ENCODE measurements at places on chromosomes 12 and 14. TPM values are rescaled to one million over a fixed set of nuclear protein-coding genes. Genes with fewer than 3 reads are reported as not detected.

CSRP2 gene
- 27.5 TPM for total RNA-seq

RIN3 gene
- 20.7 TPM for total RNA-seq

TAS2R7 gene
- total RNA-seq = not detected

- H3K36me3 ChIP-seq = peaks cover 12% of the 10 kb centered on the region
- no peak for DNase-seq
- no peaks in the 10 kb centered on the region for H3K27me3 ChIP-seq
- H3K27ac ChIP-seq = peak within 1 kb of the TSS; percentile 84
- peaks cover 18% of the 10 kb centered on the region for H3K4me1 ChIP-seq
These were observed at the start of gene GPR135 for GRCh38 chr14:59465316-59466135. TSS of gene GPR135 (minus strand) at chr14:59465380. CDS start at chr14:59465226, 154 bp downstream.

DNA sequence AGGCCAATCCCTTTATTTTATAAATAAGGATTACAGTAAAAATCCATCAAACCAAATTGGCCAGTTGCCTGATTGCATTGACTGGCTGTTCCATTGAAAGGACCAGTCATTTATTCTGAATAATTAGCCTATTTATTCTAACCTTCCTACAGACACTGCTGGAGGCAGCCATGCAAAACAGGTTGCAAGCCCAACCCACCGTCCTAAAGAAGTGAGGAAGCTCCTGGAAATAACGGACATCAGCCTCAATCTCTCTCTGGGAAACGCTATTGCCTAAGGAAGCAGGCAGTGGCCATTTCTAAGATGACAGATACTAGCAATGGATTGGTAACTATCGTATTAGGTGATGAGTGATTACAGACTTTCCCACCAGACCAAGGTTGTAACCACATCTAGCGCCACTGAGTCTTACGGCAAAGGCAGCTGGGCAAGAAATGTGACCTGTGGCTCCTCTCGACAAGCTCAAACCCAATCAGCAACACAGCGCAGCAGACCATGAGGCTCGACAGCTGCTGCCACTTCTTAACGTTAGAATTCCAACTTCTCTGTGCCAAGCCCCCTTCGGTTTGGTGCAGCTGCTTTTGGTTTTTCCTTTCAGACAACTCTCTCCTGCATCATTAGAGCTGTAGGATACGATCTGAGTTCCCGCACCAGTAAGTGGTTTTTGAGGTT lies 134.2 kb downstream of the KCNK10 start:
- peaks cover 10% of the 10 kb centered on the region for H3K4me1 ChIP-seq
- H3K27ac ChIP-seq = no peak overlapping the region
- DNase-seq = no peak
- H3K36me3 ChIP-seq = no peaks in the 10 kb centered on the region
- peaks cover 12% of the 10 kb centered on the region for H3K27me3 ChIP-seq
- peak overlapping the region; percentile 77 for H3K4me3 ChIP-seq

DNA sequence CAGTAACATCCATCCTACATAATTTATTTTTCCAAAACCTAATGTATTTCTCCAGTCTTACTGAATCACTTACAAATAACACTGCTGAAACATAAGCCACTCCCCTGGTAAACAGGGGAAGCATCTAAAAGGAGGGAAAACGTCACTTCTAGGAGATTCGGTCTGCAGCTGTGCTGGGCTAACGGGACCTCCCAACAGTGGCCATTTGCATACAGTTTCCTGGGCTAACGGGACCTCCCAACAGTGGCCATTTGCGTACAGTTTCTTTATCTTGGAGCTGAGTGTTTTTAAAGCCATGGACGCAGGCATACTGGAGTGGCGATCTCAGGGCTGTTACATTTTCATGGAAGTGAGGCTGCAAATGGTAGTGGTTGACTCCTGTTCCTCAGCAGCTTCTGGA lies 242.9 kb downstream of the TMEM132D start:
- no peak overlapping the region for H3K27ac ChIP-seq
- no peaks in the 10 kb centered on the region for H3K36me3 ChIP-seq
- no peaks in the 10 kb centered on the region for H3K4me1 ChIP-seq
- H3K4me3 ChIP-seq = no peak overlapping the region
- no peak for DNase-seq

GRCh38 chr12:121801595-121802484 lies 2.0 kb upstream of the SETD1B start:
- H3K36me3 ChIP-seq = peaks cover 16% of the 10 kb centered on the region
- no peak for DNase-seq
- peaks cover 58% of the 10 kb centered on the region for H3K4me1 ChIP-seq
- H3K27ac ChIP-seq = peak overlapping the region; percentile 95
- peak overlapping the region; percentile 94 for H3K4me3 ChIP-seq

DNA sequence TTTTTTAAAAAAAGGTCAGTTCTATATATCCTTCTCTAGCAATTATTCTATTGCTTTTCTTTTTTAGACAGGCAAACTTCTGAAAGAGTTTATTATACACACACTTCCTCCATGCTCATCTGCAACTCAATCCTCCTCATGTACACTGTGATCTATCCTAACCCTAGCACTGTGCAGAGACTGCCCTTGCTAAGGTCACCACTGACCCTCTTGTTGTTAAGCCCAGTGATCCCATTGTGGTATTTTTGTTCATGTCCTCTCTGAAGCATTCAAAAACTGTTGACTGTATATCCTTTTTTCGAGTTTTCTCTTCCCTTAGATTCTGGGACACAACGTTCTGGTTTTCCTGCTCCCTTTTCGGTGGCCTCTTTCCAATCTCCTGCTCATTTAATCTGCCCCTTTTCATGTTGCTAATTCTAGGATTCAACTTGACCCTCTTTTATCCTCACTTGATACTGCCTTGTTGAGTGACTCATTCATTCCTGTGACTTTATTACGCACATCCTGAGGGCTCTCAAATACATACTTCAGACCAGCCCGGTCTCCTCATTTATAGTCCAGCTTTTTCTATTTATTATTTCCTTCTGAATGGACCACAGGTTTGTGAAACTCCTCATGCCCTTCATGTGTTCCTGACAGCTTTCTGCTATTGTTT lies 53.9 kb upstream of the PTPRB start:
- peak; percentile 46 for DNase-seq
- no peaks in the 10 kb centered on the region for H3K36me3 ChIP-seq
- H3K4me1 ChIP-seq = peaks cover 31% of the 10 kb centered on the region

SELPLG gene
- total RNA-seq = 9.1 TPM

SLC25A21 gene
- total RNA-seq = 0.10 TPM

DNA sequence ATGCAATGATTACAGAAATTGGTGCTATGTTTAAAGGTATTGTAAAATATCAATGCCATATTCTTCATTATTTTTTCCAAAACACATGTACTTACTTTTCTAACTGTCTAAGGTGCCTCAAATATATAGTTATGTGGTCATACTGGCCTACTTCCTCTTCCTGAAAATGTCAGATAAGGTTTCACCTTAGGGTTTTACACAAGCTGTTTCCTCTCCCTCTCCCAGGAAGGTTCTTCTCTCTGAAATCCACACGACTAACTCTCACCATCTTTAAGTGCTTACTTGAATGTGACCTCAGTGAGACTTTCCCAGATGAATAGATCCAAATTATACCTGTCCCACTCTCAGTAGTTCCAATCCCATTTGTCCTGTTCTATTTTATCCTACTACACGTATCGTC lies 11.6 kb upstream of the CLEC4D start:
- no peak overlapping the region for H3K4me3 ChIP-seq
- no peak overlapping the region for H3K27ac ChIP-seq
- no peaks in the 10 kb centered on the region for H3K36me3 ChIP-seq

GRCh38 chr14:85308531-85309300 lies 221.2 kb upstream of the FLRT2 start:
- H3K4me1 ChIP-seq = peaks cover 28% of the 10 kb centered on the region
- peaks cover 3% of the 10 kb centered on the region for H3K27me3 ChIP-seq
- no peak overlapping the region for H3K27ac ChIP-seq

FGD6 gene
- 5.7 TPM for total RNA-seq

GRCh38 chr12:52530366-52530765 lies 10.2 kb upstream of the KRT5 start:
- no peak overlapping the region for H3K4me3 ChIP-seq
- H3K27me3 ChIP-seq = peaks cover 60% of the 10 kb centered on the region
- no peaks in the 10 kb centered on the region for H3K36me3 ChIP-seq
- no peak for DNase-seq
- H3K27ac ChIP-seq = no peak overlapping the region

TMEM229B gene
- total RNA-seq = 0.29 TPM

KCNK13 gene
- not detected for total RNA-seq

TMCC3 gene
- not detected for total RNA-seq

ACSM4 gene
- total RNA-seq = not detected

DPPA3 gene
- not detected for total RNA-seq

- H3K4me1 ChIP-seq = peaks cover 18% of the 10 kb centered on the region
- H3K36me3 ChIP-seq = no peaks in the 10 kb centered on the region
- DNase-seq = peak; percentile 7
- H3K27me3 ChIP-seq = no peaks in the 10 kb centered on the region
These were observed 27.4 kb downstream of the SLC41A2 start for GRCh38 chr12:104930388-104931326.

MANSC1 gene
- total RNA-seq = 8.1 TPM

DNA sequence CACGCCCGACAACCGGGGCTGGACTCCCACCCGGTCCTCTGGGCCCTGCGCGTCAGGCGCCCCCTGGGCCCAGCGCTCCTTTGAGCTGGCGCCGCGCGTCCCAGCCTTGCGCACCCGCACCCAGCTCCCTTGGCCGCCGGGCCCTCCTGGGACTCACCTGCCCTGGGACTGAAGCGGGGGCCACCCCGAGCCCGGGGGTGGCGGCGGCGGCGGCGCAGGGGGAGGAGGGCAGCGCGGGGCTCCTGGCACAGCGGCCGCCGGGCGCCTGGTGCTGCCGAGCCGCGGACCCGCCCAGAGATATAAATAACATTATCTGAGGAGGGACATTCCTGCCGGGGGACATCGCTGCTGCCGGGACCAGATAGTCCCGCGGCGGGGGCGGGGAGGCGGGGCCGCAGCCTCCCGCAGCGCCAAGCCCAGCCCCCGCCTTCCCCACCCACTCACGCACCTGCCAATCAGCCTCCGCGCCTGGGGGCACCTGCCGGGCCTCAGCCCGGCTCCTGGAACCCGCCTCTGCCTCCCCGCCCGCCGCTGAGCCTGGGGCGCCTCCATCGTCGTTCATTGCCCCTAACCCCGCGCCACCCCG lies at the start of gene SPTB:
SPTB (minus strand) TSS at position 273 of the 586 bp plus-strand sequence. CDS start 56,813 bp downstream, outside the sequence.
- H3K4me3 ChIP-seq = peak within 1 kb of the TSS; percentile 71
- H3K36me3 ChIP-seq = no peaks in the 10 kb centered on the region
- no peak for DNase-seq
- H3K27me3 ChIP-seq = peaks cover 63% of the 10 kb centered on the region
- H3K27ac ChIP-seq = no peak within 1 kb of the TSS

PPP4R4 gene
- total RNA-seq = not detected

DNA sequence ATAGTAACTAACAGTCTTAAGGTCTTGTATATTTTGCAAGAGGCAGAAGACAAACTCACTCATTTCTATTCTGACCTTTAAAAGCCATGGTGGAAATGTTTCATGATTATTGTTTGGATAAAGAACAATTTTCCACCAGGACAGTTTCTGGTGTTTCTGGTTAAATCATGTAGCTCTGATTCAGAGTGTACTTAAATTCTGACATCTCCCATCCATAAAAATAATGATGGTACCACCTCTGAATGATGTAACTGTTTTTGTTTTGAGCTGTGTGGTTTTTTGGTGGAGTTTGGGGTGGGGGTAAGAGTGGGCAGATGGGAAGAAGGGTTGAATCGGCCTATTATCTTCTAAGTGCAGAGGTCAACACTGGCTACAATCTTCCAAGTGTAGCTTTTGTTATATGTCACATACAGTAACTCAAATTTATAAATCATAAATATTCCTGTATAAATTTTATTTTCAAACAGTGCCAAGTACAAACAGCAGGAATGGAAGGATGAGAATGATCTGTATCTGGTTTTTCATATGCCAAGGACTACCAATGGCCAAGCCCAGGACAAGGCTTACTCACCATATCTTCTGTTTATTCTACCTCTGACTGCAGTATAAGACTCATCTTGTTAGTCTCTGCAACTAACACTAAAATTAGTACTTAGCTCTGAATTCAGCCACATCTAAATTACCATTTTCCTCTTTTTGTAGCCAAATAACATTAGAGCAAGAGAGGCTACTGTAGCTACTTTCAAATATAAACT lies 108.7 kb downstream of the BCAT1 start:
- H3K4me1 ChIP-seq = peaks cover 36% of the 10 kb centered on the region
- H3K27me3 ChIP-seq = no peaks in the 10 kb centered on the region
- peaks cover 39% of the 10 kb centered on the region for H3K36me3 ChIP-seq
- peak overlapping the region; percentile 24 for H3K27ac ChIP-seq
- no peak for DNase-seq

DNA sequence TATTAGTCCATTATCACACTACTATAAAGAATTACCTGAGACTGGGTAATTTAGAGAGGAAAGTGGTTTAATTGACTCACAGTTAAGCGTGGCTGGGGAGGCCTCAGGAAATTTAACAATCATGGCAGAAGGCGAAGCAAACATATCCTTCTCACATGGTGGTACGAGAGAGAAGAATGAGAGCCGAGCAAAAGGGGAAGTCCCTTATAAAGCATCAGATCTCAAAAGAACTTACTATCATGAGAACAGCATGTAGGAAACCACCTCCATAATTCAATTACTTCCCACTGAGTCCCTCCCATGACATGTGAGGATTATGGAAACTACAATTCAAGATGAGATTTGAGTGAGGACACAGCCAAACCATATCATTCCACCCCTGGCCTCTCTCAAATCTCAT lies 422.6 kb downstream of the MDGA2 start:
- H3K36me3 ChIP-seq = no peaks in the 10 kb centered on the region
- no peak overlapping the region for H3K4me3 ChIP-seq
- no peak for DNase-seq
- no peaks in the 10 kb centered on the region for H3K27me3 ChIP-seq

GRCh38 chr12:70267550-70267949 lies 24.3 kb downstream of the CNOT2 start:
- peaks cover 47% of the 10 kb centered on the region for H3K4me1 ChIP-seq
- H3K27me3 ChIP-seq = no peaks in the 10 kb centered on the region

- H3K4me3 ChIP-seq = no peak overlapping the region
- no peaks in the 10 kb centered on the region for H3K27me3 ChIP-seq
- H3K27ac ChIP-seq = no peak overlapping the region
- no peak for DNase-seq
- H3K4me1 ChIP-seq = no peaks in the 10 kb centered on the region
These were observed 42.8 kb downstream of the SLC35F4 start for GRCh38 chr14:57823015-57823660.

Measured in HFFc6 (cell line).